Activated CD4-positive, alpha-beta memory T cell treated with anti-CD3 and anti-CD28 coated beads for 36 hours (primary cell): ENCODE measurements at places on chromosomes 7 and 10.

GRCh38 chr10:120729547-120729946, 121.6 kb upstream of the WDR11 start:
- H3K27ac ChIP-seq, result no peak overlapping the region
- DNase-seq, result no peak
- no peaks in the 10 kb centered on the region for H3K4me1 ChIP-seq
- no peaks in the 10 kb centered on the region for H3K36me3 ChIP-seq
- peaks cover 1% of the 10 kb centered on the region for H3K27me3 ChIP-seq
- no peak overlapping the region for H3K4me3 ChIP-seq

- peaks cover 4% of the 10 kb centered on the region for H3K4me1 ChIP-seq
- H3K27ac ChIP-seq, result no peak overlapping the region
- peaks cover 5% of the 10 kb centered on the region for H3K36me3 ChIP-seq
Measured at GRCh38 chr10:92082583-92083280, 159.2 kb downstream of the BTAF1 start.

- H3K4me3 ChIP-seq, result no peak overlapping the region
- H3K27ac ChIP-seq, result no peak overlapping the region
- no peaks in the 10 kb centered on the region for H3K36me3 ChIP-seq
Measured at GRCh38 chr7:82049442-82049841, 279.6 kb upstream of the HGF start.

DNA sequence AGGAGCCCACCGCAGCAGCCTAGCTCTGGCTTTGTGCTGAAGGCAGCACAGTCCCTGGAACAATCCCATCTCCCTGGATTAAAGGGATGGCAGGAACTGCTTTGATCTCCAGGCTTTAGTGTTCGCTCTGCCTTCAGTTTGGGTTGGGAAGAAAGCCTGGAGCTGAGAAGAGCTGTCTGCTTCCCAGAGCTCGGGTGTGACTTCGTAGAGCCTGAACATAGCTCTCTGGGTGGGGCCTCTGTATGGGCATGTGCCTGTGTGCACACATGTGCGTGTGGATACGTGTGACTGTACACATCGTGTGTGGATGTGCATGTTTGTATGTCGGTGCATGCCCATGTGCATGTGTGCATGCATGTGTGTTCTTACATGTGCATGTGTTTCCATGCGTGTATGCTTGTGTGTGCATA, 8.7 kb downstream of the ADCY1 start:
- no peak overlapping the region for H3K4me3 ChIP-seq
- no peaks in the 10 kb centered on the region for H3K36me3 ChIP-seq
- DNase-seq, result no peak
- no peaks in the 10 kb centered on the region for H3K4me1 ChIP-seq
- no peaks in the 10 kb centered on the region for H3K27me3 ChIP-seq
- H3K27ac ChIP-seq, result no peak overlapping the region

GRCh38 chr10:28988980-28989379, 299.9 kb upstream of the LYZL1 start:
- no peak for DNase-seq
- no peak overlapping the region for H3K27ac ChIP-seq
- H3K4me3 ChIP-seq, result no peak overlapping the region
- H3K36me3 ChIP-seq, result no peaks in the 10 kb centered on the region

- no peak overlapping the region for H3K27ac ChIP-seq
- H3K4me3 ChIP-seq, result no peak overlapping the region
- H3K36me3 ChIP-seq, result no peaks in the 10 kb centered on the region
- H3K27me3 ChIP-seq, result no peaks in the 10 kb centered on the region
- no peak for DNase-seq
- H3K4me1 ChIP-seq, result no peaks in the 10 kb centered on the region
Measured at GRCh38 chr7:82032901-82033300, 263.1 kb upstream of the HGF start.

DNA sequence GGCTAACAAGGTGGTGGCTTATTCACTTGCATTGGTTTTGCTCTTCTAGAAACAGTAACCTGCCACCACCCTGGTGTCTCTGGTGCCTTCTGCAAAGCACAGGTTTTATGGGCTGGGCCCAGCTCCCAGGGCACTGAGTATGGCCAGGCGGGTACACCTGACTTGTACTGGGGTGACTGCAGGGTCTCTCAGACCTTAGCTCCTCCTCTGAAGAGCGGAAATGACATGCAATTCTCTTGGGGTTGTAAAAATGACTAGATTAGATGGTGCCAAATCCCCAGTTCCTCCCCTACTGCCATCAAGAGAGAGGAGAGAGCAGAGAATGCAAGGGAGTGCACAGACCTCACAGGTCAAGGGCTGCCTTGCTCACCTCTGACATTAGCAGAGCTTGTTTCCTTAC, 14.7 kb downstream of the ESYT2 start:
- peaks cover 10% of the 10 kb centered on the region for H3K36me3 ChIP-seq
- H3K27me3 ChIP-seq, result no peaks in the 10 kb centered on the region

DNA sequence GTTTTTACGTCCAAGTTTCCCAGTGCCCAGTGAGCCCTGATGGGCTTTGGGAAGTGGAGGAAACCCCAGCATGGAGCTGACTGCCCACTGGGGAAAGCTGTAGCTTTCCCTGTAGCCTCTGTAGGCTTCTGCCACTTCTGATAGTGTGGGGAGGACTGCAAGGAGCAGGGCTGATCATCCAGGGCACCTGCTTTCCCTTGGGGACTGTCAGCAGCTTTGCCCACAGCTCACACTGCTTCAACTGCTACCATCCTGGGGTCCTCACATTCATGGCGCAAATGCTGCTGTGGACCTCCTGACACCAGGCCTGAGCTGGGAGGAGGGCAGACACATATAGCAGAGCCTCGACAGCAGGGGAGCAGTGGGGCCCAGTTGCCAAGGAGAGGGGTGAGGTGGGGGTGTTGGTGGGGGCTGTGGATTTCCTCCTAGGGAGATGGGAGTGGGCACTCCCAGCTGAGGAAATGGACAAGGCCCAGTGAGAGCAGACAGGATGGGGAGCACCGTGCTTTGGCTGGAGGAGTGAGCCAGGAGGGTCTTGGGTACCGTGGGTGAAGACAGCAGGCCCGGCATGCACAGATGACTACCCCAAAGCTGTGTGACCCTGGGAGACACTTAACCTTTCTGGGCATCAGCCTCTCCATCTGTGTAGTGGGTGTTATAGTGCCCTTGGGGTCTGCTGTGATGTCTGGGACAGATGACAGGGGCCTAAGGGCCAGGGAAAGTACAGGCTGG, 16.2 kb downstream of the RAMP3 start:
- no peak for DNase-seq
- H3K27me3 ChIP-seq, result no peaks in the 10 kb centered on the region
- no peak overlapping the region for H3K27ac ChIP-seq
- no peaks in the 10 kb centered on the region for H3K36me3 ChIP-seq
- H3K4me1 ChIP-seq, result no peaks in the 10 kb centered on the region

GRCh38 chr7:2897023-2897422, 52.9 kb upstream of the GNA12 start:
- DNase-seq, result no peak
- no peak overlapping the region for H3K27ac ChIP-seq
- peaks cover 15% of the 10 kb centered on the region for H3K36me3 ChIP-seq

- H3K4me1 ChIP-seq, result peaks cover 23% of the 10 kb centered on the region
- H3K36me3 ChIP-seq, result no peaks in the 10 kb centered on the region
- DNase-seq, result peak; percentile 65
- H3K27me3 ChIP-seq, result peaks cover 60% of the 10 kb centered on the region
- no peak overlapping the region for H3K27ac ChIP-seq
Measured at GRCh38 chr10:100653957-100654781, 91.2 kb upstream of the PAX2 start.

GRCh38 chr7:16430133-16430532, 8.8 kb upstream of the CRPPA start:
- DNase-seq, result no peak
- H3K27me3 ChIP-seq, result no peaks in the 10 kb centered on the region
- H3K4me1 ChIP-seq, result no peaks in the 10 kb centered on the region
- no peaks in the 10 kb centered on the region for H3K36me3 ChIP-seq

- H3K4me1 ChIP-seq, result peaks cover 7% of the 10 kb centered on the region
- H3K27me3 ChIP-seq, result no peaks in the 10 kb centered on the region
- peak; percentile 70 for DNase-seq
- no peaks in the 10 kb centered on the region for H3K36me3 ChIP-seq
- no peak overlapping the region for H3K27ac ChIP-seq
- peak overlapping the region; percentile 45 for H3K4me3 ChIP-seq
Measured at GRCh38 chr7:74606101-74606908, 51.2 kb upstream of the GTF2I start.

GRCh38 chr10:58556516-58557165, 44.0 kb downstream of the BICC1 start:
- H3K4me3 ChIP-seq, result no peak overlapping the region
- H3K4me1 ChIP-seq, result no peaks in the 10 kb centered on the region
- H3K36me3 ChIP-seq, result no peaks in the 10 kb centered on the region
- DNase-seq, result no peak

DNA sequence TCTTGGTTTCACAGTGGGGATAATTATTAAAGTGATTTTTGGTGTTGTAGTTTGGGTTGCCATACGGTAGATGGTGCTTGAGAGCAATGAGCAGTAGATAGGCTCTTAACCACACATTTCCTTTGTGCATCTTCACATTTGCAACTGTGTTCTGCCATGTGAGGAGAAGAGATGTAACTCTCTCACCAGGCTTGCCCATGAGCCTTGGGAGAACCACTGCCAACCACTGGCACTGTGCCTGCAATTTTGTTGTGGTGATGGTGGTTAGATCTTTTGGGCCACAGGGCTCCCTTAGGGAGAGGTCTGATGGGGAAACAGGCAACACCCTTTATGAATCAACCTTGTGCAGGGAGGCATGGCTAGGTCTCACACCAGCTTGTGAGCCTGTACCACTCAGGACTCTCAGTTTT, 204.3 kb downstream of the CCDC7 start:
- peaks cover 10% of the 10 kb centered on the region for H3K4me1 ChIP-seq
- peaks cover 39% of the 10 kb centered on the region for H3K36me3 ChIP-seq
- no peak overlapping the region for H3K4me3 ChIP-seq

DNA sequence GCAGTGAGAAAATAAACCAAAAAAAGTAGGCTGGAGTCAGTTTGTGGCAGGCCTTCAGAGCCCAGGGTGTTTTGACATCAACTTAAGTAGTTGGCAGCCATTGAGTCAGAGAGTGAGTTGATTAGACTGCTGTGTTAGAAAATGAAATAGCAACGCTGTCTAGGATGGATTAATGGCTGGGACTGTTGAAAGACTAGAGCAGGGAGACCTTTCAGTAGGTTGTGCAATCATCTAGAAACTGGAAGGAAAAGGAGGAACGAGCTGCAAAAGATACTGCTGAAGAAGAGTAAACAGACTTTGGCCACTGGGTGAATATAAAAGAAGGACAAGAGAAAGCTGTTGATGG, 28.6 kb upstream of the TRIL start:
- no peaks in the 10 kb centered on the region for H3K4me1 ChIP-seq
- H3K27ac ChIP-seq, result no peak overlapping the region
- H3K27me3 ChIP-seq, result peaks cover 16% of the 10 kb centered on the region
- DNase-seq, result no peak
- no peaks in the 10 kb centered on the region for H3K36me3 ChIP-seq

GRCh38 chr7:148753224-148753623, 54.5 kb downstream of the CUL1 start:
- H3K4me3 ChIP-seq, result no peak overlapping the region
- no peak for DNase-seq
- H3K27ac ChIP-seq, result no peak overlapping the region
- H3K4me1 ChIP-seq, result peaks cover 18% of the 10 kb centered on the region
- no peaks in the 10 kb centered on the region for H3K27me3 ChIP-seq

DNA sequence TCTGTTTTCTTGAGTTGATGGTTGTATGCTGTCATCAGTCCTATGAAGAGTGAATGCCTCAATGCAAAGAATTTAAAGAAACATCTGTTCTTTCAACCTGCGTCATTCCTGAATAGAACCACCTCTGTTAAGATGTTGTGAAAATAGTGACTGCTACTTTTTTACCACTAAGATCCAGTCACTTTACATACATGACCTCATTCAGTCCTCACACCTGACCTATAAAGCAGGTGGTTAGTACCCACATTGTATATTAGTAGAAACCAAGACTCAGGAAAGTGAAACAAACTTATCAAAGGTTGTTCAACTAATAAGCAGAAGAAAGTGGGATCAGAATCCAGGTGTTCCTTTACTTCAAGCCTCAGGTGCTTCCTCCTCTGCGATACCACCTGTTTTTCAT, 64.8 kb downstream of the ITGB8 start:
- H3K36me3 ChIP-seq, result no peaks in the 10 kb centered on the region
- no peak for DNase-seq
- no peak overlapping the region for H3K4me3 ChIP-seq

GRCh38 chr7:23292623-23293022, 6.5 kb upstream of the MALSU1 start:
- H3K4me3 ChIP-seq, result no peak overlapping the region
- H3K27ac ChIP-seq, result no peak overlapping the region
- H3K4me1 ChIP-seq, result peaks cover 4% of the 10 kb centered on the region

- H3K27ac ChIP-seq, result no peak overlapping the region
- no peaks in the 10 kb centered on the region for H3K36me3 ChIP-seq
- DNase-seq, result no peak
- peaks cover 56% of the 10 kb centered on the region for H3K27me3 ChIP-seq
- H3K4me3 ChIP-seq, result peak overlapping the region; percentile 84
Measured at GRCh38 chr10:21518641-21519396, 6.7 kb downstream of the SKIDA1 start.

- peaks cover 5% of the 10 kb centered on the region for H3K27me3 ChIP-seq
- no peaks in the 10 kb centered on the region for H3K36me3 ChIP-seq
- H3K4me3 ChIP-seq, result no peak overlapping the region
Measured at GRCh38 chr10:63720676-63721075, 199.5 kb downstream of the REEP3 start.

- H3K27me3 ChIP-seq, result peaks cover 25% of the 10 kb centered on the region
- H3K4me1 ChIP-seq, result no peaks in the 10 kb centered on the region
- no peak overlapping the region for H3K4me3 ChIP-seq
- H3K36me3 ChIP-seq, result no peaks in the 10 kb centered on the region
- no peak for DNase-seq
Measured at GRCh38 chr7:96344236-96344635, 22.3 kb upstream of the SLC25A13 start.

DNA sequence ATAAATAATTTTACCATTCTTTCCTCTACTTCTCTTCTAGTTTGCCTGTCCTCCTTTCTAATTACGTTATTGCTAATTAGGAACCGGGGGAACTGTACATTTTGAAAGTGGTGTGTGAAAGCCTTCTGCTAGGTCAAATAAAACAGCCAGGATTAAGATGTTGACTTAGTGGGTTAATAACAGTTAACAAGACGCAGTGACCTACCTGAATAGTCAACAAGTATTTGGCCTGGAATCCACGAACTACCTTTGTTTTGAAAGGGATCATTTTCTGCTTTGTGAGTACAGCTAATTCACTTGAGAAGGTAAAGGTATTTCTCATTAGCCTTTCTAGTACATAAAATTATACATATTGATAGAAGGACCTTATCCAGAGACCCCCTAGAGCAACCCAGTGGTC, 139.9 kb downstream of the COL28A1 start:
- peaks cover 2% of the 10 kb centered on the region for H3K27me3 ChIP-seq
- no peaks in the 10 kb centered on the region for H3K4me1 ChIP-seq
- no peak for DNase-seq
